ENCODE measurements at places on chromosomes 16 and 17.

DNA sequence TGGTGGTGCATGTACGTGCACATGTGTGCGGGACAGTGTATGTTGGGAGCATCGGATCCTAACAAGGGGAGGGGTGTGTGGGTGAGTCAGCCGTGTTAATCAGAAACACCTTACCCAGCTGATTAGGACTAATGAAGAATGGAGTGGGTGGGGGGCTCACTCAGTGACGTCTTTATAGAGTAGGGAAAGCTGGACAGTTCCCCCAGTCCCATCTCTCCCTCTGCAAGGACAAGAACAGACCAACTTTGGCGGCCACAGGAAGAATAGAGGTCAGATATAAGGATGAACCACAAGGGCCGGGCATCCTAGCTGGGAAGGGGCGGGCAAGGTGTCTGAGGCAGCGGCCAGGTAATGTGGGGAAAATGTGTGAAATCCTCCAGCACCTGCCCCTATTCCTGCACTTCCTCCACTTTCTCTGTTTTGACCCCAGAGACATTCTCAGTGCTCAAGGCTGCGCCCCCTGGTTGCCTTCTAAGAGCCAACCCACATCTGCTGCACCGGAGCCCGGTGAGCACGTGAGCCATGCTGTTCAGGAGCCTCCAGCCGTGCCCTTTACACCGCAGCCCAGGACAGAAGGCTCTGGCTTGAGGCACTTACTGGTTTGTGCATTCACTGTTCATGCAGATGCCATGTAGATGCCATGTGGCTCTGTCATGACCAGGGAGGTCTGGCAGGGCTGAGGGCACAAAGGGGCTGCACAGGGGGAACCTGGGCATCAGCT lies 18.9 kb upstream of the TBX21 start:
- no peak for DNase-seq

DNA sequence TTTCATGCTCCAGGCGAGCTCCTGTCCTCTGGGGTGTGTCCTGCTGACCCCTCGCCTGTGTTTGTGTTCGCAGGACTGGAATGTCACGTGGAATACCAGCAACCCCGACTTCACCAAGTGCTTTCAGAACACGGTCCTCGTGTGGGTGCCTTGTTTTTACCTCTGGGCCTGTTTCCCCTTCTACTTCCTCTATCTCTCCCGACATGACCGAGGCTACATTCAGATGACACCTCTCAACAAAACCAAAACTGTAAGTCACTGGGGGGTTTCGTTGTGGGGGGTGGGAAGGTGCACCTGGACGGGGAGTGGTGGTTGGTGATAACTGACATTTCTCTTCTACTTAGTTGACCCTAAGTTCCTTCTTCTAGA lies 58.3 kb downstream of the ABCC1 start:
- DNase-seq, result no peak

DNA sequence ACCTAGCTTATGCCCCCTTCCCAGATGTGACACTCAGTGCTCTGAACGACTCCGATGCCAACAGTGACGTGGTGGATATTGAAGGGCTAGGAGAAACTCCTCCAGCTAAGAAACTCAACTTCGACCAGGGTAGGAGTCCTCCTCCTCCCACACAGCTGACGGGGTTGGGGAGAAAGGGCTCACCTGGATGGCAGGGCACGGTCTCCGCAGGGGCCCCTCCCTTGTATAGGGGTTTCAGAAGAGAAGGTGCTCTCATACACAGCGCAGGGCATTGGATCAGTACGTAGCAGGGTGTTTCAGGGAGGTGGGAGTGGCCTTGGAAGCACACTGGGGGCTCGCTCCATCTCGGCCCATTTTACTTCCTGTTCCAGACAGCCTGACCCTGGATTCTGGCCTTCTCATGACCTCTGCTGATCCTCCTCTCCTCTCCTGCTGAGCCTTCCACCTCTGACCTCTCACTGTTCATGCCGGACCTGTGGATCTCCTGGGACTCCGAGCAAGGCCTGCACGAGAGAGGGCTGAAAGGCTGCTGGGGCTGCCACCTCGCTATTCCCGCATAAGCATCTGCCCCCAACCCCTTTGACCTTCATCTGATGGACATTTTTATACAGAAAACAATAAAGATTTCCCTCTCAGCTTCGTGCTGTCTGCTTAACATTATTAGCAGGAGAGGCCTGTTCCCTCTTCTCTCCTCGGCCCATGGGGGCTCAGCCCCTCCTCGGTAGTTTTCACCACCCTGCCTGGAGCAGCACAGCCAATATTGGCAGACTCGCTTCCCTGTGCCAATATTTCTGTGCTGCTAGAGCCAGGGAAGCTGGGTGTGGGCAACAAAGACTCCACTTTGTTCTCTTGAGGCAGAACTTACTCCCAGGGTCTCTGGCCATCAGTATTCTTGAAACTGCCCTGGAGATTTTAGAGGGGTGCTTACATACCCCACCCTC lies 4.7 kb downstream of the RNASEK start:
- DNase-seq, result no peak

DNA sequence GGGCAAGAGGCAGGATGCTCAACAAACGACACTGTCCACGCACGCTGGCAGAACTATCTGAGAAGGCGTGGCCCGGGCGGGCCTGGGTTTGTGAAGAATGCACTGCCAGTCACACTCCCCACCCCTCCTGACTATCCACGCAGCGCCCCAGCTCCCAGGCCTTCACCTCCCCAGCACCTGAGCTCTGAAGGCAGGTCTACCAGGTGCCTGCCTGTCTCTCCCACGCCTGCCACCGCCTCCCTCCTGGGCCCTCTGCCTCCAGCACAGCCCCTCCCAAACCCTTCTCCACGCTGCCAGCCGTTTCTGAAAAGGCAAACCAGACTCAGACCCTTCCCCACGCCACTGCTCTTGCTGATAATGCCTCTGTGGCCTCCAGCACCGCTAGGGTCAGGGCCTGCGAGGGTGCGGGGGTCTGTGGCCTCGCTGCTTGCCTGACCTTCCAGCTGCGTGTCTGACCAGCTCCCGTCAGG lies 11.6 kb downstream of the MYBBP1A start:
- DNase-seq, result no peak

DNA sequence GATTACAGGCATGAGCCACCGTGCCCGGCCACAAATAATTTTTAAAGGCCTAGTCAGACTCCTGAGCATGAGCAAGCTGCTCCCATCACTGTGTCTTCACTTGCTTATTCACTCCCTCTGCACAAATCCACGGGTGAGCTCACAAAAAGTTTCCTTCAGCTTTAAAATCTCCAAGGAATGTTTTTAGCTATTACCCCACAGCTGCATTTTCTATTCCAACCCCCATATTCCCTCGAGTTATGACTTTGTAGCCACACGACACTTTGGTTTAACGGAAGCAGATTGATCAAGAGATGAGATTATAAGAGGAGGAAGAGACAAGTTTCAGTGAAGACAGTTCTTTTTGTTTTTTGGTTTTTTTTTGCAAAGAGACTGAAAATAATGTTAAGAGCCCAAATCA lies 49.1 kb upstream of the SLC25A19 start:
- DNase-seq, result no peak

DNA sequence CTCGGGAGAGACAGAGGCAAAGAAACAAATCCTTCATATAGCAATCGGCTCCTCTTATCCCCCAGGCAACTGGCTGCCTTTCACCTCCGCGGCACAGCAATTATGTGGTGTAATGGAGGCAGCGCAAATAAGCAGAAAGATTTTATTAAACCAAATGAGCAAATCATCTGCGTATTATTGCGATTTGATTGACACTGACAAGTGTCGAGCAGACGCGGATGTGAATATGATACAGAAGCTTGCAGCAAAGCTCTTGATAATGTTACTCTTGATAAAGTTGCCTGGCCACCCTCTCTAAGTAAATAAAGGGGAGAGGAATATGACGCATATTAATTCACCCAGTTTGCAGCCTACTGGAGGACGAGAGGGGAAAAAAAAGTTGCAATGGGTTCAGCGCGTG lies 26.5 kb upstream of the AKTIP start:
- no peak for DNase-seq

DNA sequence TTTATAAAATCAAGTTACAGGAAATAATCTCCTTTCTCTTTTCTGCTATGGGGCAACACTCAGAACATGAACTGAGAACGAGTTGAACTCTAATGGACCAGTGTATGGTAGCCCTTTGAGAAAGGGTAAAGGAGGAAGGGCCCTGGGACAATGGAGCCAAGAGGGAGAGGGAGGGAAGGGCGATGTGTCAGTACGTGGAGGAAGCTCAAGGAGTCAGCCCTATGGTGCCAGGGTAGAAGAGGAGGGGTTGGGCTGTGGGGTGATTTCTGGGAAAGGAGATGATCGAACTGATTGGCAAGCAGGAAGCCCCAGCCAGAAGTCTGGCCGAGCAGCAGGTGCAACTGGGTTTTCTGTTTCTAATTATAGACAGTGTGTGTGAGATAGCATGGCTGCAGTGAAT lies 4.3 kb upstream of the WIPI1 start:
- DNase-seq, result no peak

GRCh38 chr17:63442549-63443035 lies 3.5 kb downstream of the CYB561 start:
- no peak for DNase-seq

- no peak for DNase-seq
Observed at GRCh38 chr17:83198366-83199341, 119.2 kb downstream of the METRNL start.

GRCh38 chr17:41393826-41394225 lies 3.6 kb downstream of the KRT31 start:
- no peak for DNase-seq

Data from T follicular helper cell (primary cell).